Sigmoid colon (tissue), 7 donors: ENCODE measurements at places on chromosomes 5 and 9.

DNA sequence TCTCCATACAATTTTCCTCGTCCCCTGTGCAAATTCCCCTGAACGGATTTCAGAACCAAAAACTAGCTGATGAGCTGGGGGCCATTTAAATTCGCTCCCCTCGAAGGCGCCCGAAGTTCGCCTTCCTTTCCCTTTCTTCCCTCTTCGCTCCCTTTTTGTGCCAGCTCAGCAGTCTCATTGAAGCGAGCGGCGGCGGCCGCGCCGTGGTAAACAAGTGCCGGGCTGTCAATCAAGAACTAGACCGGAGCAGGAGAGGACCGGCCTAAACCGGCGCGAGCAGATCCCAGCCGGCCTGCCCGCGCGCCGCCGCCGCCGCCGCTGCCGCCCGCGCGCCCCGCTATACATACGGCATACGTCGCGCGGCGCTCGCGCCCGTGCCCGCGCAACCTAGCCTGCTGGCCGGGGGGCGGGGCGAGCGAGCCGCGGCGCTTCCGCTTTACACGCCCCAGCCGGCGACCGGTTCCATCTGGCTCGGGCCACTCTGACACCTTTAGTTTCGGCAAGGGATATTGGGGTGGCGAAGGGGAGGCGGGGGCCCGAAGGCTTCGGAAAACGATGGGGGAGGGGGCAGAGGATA lies 3.1 kb downstream of the ARRDC3 start:
- DNase-seq = peak; percentile 94

GRCh38 chr9:13960011-13960765 lies 353.8 kb downstream of the NFIB start:
- DNase-seq = no peak

- DNase-seq = no peak
Observed at GRCh38 chr5:9398227-9398626, 147.6 kb downstream of the SEMA5A start.

DNA sequence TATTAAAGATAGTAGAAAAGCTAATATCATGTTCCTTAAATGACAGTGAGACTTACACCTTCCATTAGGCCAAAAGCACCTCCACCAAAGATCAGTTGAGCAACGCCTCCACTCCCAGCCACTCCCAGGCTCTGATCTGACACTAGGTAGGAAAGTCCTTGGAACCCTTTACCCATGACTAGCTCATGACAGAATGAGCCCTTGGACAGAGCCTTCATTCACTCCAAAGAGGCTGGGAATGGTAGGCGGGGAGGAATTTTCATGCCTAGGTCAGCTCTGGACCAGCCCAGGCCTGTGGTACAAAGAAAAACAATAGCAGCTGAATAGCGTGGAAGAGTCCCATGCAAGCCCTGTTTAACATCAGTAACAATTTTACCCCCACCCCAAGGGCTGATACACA lies 493.7 kb downstream of the NR2F1-AS1 start:
- DNase-seq = no peak

DNA sequence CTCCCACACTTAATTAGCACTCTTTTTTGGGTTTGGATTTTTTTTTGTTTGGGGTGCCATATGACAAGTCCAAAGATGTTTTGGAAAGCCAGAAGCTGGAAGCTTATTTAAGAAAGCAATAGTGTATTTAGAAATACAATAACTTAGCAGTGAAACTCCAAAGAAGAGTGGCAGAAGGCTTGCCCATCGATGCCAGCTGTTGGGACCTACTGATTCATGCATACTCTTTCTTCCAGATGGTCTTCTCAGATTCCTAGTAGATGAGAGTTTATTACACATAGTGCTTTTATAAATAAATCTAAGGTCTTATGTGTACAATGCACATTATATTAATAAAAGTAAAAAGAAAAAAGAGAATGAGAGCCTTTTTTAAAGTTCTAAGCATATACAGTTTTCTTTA lies 374.6 kb downstream of the OSTF1 start:
- DNase-seq = no peak

DNA sequence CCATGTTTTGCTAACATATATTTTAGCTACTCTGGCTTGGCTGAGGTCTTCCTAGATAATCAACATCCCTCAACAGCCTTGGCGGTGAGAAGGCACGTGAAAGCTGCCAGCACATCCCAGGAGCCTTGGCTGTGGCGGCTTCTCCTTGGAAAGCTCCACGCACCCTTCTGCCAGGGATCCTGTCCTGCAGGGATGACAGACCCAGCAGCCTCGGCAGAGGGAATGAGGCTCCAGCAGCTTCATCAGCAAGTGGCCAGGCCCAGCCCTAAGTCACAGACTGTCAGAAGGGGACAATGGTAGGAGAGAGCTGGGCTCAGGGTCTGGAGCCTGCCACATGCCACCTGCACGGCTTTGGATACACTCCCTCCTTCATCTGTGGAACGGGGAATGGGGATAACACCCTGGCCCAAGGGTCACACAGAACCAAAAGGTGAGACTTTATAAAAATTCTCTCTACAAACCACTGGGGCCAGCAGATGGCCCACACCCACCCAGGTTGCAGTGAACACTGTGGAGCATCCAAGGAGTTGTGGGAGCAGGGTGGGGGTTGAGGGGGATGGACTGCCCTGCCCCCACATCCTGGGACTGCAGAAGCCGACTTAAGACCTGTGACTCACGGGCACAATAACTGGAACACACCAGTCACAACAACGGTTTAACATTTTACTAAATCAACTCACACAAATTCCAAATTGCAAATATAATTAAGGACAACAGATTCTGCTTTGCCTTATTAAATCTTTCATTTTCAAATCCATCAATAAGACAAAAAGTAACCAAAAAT lies 65.1 kb downstream of the MACROH2A1 start:
- peak; percentile 76 for DNase-seq

- DNase-seq = peak; percentile 87
Observed at GRCh38 chr9:130138171-130138653, 34.0 kb upstream of the NCS1 start.

- no peak for DNase-seq
Observed at GRCh38 chr5:180792965-180793287, 9.7 kb downstream of the MGAT1 start.

GRCh38 chr5:140148508-140148907 lies 22.8 kb downstream of the IGIP start:
- DNase-seq = no peak

GRCh38 chr5:162502780-162503179 lies 435.2 kb downstream of the GABRG2 start:
- DNase-seq = no peak

GRCh38 chr5:140182075-140182711 lies 7.2 kb downstream of the CYSTM1 start:
- DNase-seq = no peak

DNA sequence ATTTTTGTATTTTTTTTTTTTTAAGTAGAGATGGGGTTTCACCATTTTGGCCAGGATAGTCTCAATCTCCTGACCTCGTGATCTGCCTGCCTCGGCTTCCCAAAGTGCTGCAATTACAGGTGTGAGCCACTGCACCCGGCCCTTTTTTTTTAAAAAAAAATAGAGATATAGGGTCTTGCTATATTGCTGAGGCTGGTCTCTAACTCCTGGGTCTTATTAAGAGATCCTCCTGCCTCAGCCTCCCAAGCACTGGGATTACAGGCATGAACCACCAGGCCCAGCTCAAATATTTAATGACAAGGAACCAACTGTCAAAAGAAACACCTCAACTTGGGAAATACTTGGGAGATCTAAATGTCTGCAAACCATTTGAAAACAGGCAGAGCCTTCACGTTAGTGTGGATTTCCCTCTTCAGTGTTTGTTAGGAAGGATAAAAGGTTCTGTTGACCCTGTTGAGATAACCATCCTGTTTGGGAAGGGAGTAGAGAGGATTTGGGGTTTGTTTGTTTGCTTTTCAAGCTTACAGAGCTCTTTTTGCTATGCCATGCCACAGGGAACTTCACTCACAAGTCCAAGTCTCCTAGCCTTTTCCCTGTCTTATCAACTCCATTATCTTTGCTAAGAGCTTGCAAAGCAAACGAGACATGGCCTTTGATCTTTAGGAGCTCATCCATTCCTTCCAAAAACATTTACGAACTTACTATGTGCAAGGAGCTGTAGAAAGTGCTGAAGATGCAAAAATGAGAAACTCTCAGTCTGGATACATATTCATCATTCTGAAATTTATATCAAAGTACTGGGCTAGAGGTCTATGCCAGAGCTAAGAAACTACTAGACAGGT lies 7.5 kb downstream of the FAXDC2 start:
- no peak for DNase-seq

GRCh38 chr9:120891884-120892747 lies 15.1 kb upstream of the PHF19 start:
- no peak for DNase-seq

GRCh38 chr5:41600731-41601130 lies 90.3 kb upstream of the PLCXD3 start:
- DNase-seq = no peak

GRCh38 chr9:27572918-27573633 lies at the start of gene C9orf72:
C9orf72 (minus strand) TSS chr9:27573481; CDS start chr9:27567120, 6,361 bp downstream.
- peak; percentile 89 for DNase-seq

DNA sequence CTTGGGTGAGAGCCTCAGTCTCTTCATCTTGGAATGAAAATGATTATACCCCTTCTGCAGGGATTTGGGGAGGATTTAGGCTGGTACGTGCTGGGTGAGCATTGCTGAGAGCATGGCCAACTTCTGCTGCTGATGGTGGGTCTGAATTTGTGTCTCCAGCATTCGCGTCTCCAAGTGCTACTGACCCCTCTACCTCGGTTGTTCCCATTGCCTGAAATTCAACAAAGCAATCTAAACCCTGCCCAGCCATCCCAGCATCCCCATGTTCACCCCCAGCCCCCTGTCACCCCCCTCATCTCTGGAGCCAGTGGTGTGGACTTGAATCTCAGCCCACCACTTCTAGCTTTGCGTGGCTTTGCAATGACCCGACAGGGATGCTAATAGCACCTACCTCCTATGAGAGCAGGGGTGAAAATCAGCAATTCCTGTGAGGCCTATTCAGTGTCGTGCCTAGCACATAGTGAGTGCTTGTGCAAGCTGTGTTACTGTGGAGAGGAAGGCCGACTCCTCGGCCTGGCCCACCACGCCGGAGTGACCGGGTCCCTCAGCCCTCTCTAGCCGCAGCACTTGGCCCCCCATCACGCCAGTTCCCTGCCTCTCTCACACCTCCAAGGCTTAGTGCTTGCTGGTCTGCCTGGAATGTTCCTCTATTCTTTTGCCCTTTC lies 43.4 kb upstream of the SH3PXD2B start:
- DNase-seq = peak; percentile 27
